ENCODE measurements at places on chromosomes 2 and 18.
A peak's percentile ranks its signal among the peaks of the same experiment; 100 is the strongest.

GRCh38 chr2:231337807-231338759 lies 57.4 kb upstream of the B3GNT7 start:
- DNase-seq, result no peak

GRCh38 chr18:44536046-44536445 lies 144.6 kb upstream of the SETBP1 start:
- DNase-seq, result no peak

DNA sequence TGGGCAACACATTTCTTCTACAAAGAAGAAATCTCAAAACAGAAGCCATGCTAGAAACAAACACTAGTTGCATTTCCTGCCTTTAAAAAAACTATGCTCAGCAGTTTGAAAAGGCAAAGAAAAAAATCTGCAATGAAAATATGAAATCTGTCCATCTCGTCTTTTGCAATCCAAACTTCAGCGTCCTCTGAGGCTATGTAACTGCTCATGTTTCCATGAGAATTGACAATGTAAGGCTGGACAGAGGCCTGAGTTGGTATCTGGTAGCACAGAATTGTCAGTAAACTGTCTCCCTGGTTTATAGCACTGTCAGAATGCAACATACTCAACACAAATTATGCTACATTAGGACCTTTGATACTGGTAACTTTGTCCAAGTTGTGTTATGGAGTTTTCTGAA lies 429.9 kb downstream of the ARHGAP15 start:
- no peak for DNase-seq

GRCh38 chr2:42607101-42607637 lies 38.7 kb downstream of the MTA3 start:
- no peak for DNase-seq

DNA sequence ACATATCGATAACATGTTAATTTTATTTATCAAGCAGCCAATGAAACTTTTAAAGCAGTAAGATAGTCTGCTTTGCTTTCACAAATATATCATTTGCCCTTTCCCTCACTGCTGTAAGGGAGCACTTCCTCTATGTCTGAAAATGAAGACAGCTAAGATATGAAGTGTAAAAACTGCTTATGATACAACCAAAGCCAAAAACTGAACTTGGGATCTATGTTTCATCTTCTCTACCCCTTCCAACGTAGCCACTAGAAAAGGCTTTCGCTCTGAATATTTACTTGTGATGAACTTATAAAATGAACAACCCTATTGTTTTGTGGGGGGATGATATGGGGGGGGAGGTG lies 140.3 kb downstream of the TCF4 start:
- no peak for DNase-seq

DNA sequence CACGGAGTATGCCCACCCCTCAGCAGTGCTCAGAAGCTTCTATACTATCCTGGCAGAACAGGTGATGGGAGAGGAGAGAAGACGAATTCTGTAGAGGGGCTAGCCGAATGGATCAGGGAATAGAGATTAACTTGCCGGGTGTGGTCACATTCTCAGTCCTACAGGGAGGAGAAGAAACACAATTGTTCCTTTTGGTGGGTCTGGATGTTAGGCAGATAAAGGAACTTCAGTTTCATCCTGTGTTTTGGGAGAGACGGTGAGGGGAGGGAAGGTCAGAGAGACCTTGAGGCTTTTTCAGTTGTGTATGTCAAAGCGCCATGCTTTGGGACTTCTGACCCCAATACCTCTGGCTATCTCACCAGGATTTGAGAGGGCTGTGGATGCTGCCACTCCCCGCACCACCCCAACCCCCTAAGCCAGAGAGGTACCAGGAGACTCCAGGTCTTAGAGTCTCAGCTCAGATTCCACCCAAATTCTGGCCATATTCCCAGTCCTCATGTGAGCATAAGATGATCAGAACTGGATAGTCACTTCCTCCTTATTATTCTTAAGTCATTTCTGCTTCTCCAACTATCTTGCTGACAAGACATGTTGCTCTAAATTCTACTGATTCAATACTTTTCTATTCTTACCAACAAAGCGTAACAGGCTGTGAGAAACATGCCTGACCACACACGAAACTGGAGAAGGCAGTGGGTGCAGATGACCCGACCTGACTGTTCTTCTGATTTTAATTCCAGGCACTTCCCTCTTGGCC lies 2.3 kb upstream of the TMEM37 start:
- no peak for DNase-seq

GRCh38 chr2:46422717-46423394 lies 56.5 kb upstream of the TMEM247 start:
- DNase-seq, result no peak

- DNase-seq, result no peak
Observed at GRCh38 chr2:233448220-233448559, 93.9 kb downstream of the DGKD start.

- no peak for DNase-seq
Observed at GRCh38 chr2:106841886-106842645, 43.9 kb downstream of the ST6GAL2 start.

DNA sequence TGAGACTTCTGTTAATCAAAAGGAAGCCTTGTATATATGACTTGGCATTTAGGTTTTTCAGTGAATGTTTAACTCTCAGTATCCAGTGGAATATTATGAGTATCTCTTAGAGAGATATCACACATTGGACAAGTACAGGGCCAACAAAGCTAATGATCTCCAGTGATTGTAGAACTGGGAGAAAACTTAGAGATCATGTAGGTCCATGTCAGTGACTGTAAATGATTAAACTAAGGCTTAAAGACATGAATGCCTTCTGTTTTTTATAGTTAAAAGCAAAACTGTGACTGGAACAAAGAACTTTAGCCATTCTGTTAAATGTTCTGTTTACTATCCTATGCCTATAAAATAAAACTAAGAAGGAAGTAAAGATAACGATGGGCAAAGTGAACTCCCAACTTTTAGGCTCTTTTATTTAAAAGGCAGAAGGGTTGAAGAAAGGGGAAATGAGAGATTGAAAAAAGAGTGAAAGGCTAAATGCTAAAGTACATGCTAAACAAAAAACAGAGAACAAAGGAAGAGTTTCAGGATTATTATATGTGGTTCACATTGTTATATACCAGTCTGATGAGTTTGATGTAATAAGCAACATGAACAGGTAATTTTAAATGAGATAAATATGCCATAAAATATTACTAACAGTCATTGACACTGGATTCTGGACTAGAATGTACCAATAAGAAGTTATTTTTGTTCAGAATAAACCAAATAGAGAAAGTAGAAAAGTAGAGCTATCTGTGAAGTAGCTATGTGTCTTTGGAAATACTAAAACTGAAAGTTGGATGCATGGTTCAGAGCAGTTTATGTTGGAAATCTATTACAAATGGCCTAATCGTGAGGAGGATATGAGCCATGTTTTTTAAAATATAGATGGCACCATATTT lies 37.1 kb upstream of the TNFRSF11A start:
- DNase-seq, result no peak

DNA sequence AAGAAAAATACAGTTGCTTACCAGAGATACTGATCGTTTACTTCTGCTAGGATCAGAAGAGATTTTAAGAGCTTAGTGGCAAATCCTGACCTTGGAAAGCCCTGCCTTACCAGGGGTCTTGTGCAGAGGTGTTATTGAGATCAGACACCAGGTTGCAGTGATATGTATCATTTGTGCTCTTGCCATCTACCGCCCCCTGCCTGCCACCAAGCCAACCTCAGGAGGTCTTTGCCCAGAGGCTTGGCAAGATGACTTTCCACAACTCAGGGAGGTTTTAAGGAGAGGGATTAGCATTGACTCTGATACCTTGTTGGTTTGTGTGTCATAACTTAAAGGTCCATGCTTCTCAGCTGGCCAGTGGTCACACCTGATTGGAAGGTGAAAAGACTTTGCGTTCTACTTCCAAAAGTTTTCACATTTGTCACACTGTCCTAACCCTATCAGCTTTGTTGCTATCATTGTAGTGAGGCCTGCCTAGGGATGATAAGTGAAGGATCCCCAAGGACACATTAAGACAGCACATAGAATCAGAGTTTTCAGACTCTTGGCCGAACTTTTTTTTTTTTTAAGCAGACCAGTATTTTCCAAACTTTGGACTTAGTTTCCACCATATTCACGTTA lies 46.2 kb upstream of the MGAT5 start:
- DNase-seq, result peak; percentile 77

DNA sequence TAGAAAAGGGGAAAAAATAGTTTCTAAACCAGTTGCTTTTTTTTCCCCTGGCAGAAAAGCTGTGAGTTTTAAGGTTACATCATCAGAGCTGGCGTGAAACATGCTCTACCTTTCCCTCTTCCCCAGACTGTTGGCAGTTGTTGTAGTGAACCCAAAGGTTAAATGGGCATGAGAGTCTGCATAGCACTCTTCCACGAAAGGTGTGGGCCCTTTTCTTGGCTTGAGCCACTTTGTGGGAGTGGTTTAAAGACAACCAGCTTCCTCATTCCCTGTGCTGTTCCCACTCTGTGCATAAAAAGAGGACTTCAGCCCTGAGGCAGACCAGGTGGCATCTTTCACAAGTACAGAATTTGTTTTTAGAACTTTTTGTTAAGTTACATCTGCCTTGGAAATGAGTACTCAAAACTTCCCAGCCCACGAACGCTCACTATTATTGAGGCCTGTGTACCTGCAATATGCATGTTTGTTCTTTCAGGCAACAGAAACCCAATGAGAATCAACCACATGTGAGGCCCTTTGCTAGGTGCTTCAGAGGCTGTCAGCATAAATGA lies 243.8 kb downstream of the BABAM2 start:
- DNase-seq, result no peak

- no peak for DNase-seq
Observed at GRCh38 chr2:157194097-157194688, 63.3 kb upstream of the GALNT5 start.

- no peak for DNase-seq
Observed at GRCh38 chr2:127220102-127220767, at the start of gene CYP27C1. TSS of gene CYP27C1 (minus strand) at chr2:127220299. CDS start at chr2:127220270, 29 bp downstream.

DNA sequence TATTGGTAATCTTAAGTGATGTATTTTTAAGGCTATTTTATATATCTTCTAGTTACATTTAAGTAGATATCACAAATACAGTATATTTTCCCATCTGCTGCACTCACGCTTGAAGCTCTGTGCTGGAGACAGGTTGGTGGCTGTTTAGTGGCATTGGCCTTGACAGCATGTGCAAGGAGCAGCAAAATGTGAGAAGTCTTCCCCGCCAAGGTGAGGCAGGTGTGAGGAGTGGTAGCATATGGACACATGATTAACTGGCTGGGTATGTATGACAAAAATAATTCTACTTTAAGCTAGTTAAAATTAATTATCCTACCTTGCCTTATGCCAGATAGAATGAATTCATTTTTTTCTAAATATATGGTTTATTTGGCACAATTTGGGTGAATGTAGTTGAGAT lies 117.2 kb downstream of the CCDC102B start:
- DNase-seq, result no peak

DNA sequence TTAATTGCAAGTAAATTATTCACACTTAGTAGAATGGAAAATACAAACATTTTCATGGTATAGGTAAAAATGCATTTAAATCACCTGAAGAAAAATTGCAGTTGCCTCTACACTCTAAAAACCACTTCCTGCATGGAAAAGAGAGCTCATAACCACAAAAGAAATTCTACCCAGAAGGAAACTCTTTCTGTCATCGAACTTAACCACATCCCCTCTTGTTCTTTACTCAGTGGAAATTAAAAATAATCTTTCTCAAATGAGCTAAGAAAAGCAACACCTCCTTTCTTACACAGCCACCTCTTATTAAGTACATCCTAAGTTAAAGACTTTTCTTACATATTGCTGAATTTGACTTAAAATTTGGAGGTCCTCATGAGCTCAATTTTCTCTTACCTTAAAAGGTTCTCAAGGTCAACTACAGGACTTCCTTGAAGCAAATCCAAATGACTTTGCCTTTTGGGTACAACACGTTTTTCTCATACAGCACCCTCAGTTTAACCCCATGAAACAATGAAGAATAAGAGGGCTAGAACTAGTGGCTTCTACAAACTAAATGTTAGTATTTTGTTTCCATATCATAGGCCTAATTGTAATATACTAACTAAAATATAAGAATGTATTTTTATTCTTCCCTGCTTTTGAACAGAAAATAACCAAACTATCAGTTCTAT lies 109.1 kb upstream of the CRIM1 start:
- DNase-seq, result peak; percentile 81

GRCh38 chr2:53572696-53573095 lies 194.9 kb upstream of the CHAC2 start:
- DNase-seq, result no peak

DNA sequence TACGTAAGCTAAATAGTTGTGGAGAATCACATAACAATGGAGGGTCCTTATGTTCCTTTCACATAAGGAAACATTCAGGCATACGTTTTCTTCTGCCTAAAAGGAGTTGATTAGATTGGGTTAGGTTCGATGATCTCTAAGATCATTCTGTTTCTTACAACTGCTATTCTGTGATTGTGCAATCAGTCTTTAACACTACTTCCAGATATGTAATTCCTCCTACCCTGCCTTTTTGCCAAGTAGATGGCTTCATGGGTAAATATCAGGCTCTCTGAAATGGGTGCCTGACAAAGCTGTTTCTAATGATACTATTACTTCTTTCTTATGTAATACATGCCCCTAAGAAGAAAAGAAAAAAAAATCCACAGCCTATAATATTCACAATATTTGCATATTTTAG lies 321.5 kb downstream of the XIRP2 start:
- no peak for DNase-seq

DNA sequence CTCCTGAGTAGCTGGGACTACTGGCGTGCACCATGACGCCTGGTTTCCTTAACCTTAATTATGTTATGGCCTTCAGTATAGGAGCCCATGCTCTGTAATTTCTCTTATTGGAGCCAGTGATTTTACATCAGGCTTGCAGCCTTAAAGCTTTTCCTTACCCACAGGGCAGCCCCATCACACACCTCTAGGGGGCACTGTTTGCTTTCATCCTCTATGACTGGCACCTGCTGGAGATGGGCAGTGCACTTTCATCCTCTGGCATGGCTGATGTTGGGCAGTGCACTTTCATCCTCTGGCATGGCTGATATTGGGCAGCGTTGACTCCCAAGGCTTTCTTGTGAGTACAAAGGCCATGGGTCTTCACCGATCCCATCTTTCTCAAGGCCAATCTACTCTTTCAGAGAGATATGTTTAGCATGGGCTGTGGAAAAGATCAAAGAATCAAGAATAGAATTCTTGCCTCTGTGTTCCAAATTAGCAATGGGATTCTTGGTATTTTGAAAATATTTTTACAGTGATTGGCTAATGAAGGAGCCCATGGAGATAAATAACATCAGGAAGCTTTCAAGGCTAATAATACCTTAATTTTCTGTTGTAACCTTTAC lies 80.7 kb upstream of the MEX3C start:
- no peak for DNase-seq

DNA sequence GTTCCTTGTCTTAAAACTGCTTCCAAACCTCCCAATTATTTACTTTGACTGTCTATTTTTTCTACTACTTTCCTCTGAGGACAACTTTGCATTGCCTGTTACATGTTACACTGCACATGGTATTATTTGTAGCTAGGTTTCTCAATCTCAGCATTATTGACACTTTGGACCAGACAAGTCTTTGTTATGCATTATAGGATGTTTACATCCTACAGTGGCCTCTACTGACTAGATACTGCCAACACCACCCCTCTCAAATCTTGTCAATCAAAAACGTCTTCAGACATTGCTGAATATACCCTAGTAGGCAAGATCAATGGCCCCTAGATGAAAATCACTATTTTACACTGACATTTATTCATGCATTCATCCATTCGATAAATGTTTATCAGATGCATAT lies 129.6 kb upstream of the DNAJC10 start:
- no peak for DNase-seq

GRCh38 chr2:35787302-35788031 lies 568.1 kb upstream of the CRIM1 start:
- no peak for DNase-seq

GRCh38 chr18:36419900-36420531 lies 122.5 kb downstream of the FHOD3 start:
- DNase-seq, result peak; percentile 41

Data from thymus (tissue), 14 donors.